Pulmonary artery endothelial cell (primary cell): ENCODE measurements at places on chromosomes 4 and X. TPM values are rescaled to one million over a fixed set of nuclear protein-coding genes. Genes with fewer than 3 reads are reported as not detected.

Gene ASB5
- total RNA-seq, result not detected in 2 replicates

Gene NUP62CL
- 0.20 TPM in 1 of 2 replicates, not detected in the other for total RNA-seq

Gene GBA3
- total RNA-seq, result not detected in 2 replicates

Gene CLNK
- not detected in 2 replicates for total RNA-seq

Gene VCX
- not detected in 2 replicates for total RNA-seq

Gene GAB3
- 3.8 and 6.0 TPM in 2 replicates for total RNA-seq
